ENCODE measurements at places on chromosomes 4 and X.

- DNase-seq, result no peak
Measured at GRCh38 chr4:66062921-66063320, 392.6 kb upstream of the EPHA5 start.

GRCh38 chr4:2804973-2805501, 12.2 kb downstream of the SH3BP2 start:
- DNase-seq, result no peak

DNA sequence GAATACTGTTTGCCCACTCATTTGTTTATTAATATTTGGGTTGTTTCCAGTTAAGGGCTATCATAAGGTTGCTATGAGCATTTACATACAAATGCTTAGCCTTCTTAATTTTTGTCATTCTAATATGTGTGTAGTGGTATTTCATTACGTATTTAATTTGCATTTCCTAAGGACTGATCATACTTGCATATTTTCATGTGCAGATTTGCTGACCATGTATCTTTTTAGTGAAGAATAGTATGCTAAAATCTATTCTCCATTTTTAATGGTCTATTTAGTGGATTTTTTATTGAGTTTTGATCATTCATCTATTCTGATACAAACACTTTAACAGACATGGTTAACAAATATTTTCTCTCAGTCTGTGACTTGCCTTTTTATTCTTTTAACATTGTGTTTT, 949.5 kb downstream of the RAB28 start:
- no peak for DNase-seq

DNA sequence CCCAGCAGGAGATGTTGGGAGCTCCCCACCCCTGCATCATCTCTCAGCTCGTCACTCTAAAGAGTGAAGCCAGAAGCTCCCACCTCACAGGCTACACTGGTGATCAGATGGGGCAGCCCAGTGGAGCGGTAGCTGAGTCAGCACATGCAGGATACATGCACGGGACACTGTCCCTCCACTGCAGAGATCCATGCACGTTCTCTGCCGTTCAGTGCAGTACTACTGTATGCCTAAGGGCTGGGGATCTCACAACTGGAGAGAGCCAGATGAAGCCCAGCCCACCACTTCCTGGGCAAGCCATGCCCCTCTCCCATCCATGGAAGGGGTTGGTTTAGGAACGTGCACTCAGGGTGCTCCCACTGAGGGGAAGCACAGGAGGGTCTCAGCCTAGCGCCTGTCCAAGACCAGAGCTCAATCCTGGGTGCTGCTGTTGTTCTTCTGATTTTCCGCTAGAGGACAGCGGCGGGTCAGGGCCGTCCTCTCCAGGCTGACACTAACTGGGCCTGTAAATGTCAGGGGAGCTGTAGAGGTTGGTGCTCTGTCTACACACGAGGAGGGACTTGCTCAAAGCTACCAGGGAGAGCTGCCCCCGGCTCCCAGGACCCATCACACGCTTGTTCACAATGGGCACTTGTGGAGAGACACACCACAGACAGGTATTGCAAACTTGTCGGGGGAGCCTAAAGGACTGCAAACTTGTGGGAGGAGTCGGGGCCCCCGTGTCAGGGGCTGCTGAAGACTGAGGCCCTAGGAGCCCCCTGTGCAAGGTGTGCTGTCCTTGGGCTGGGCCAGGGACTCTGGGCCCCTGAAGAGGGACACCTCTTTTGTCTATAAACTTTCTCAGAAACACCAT, 18.2 kb upstream of the ABLIM2 start:
- DNase-seq, result peak; percentile 13

DNA sequence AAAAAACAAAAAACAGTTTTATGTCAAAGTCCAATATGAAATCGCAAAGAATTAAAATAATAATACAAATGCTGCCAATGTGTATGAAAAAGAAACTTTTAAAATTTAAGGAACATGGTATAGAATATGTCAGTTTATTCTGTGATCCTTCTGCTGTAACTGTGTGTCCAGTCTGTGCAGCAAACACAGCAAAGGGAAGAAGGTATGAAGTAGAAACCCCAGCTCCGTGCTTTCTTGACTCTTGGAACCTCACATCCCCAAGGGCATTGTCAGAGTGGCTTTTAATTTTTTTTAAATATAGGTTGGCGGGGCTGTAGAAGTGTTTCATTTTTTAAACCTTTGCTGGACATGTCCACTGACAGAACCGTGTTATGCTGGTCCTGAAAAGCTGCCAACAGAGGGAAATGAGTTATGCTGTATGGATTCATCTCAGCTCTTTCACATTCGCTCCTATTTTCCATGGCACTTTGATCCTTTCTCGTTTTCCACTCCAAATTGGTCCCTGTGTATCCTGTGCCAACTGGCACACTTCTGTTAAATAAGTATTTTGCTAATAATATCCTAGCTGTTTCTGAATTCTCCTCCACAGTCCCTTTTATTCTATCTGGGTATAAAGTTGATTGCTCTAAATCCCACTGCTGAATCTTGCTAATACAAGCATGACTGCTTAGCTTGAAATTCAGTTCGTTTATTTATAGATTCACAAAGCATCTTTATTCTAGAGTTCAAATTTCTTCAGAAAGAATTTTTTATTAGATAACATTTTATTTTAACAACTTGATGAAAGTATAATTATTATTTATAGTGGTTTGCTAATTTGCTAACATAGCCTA, 127.0 kb upstream of the DDIT4L start:
- DNase-seq, result no peak

- no peak for DNase-seq
Measured at GRCh38 chrX:335758-336155, 17.2 kb upstream of the GTPBP6 start.

- no peak for DNase-seq
Measured at GRCh38 chr4:30930276-30930675, 210.1 kb downstream of the PCDH7 start.

GRCh38 chrX:72351606-72352334, 46.1 kb upstream of the CITED1 start:
- no peak for DNase-seq

DNA sequence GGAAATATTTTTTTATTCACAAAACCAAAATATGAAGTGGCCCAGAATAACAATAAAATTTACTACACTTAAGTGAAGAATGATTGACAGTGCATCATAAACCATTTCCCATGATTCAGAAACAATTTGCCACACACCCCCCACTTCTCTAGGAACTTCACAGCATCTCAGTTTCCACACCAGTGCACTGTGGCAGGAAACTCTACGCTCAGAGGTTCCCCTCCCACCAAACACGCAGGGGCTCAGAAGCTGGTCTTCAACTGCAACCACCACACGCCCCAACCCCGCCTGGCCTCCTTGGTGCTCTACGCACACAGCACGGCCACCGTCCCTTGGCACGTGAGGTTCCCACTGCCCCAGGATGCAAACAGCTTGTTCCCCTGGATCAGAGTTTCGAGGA, 63.7 kb downstream of the ZFYVE28 start:
- DNase-seq, result no peak

- no peak for DNase-seq
Measured at GRCh38 chrX:153521034-153521433, 3.6 kb downstream of the ATP2B3 start.

GRCh38 chrX:154038656-154039055, 19.0 kb upstream of the IRAK1 start:
- DNase-seq, result no peak

GRCh38 chr4:83230928-83231327, 53.7 kb downstream of the COQ2 start:
- DNase-seq, result no peak

- no peak for DNase-seq
Measured at GRCh38 chr4:150650751-150651150, 68.8 kb downstream of the MAB21L2 start.

GRCh38 chr4:142544039-142544438, 302.1 kb downstream of the INPP4B start:
- no peak for DNase-seq

DNA sequence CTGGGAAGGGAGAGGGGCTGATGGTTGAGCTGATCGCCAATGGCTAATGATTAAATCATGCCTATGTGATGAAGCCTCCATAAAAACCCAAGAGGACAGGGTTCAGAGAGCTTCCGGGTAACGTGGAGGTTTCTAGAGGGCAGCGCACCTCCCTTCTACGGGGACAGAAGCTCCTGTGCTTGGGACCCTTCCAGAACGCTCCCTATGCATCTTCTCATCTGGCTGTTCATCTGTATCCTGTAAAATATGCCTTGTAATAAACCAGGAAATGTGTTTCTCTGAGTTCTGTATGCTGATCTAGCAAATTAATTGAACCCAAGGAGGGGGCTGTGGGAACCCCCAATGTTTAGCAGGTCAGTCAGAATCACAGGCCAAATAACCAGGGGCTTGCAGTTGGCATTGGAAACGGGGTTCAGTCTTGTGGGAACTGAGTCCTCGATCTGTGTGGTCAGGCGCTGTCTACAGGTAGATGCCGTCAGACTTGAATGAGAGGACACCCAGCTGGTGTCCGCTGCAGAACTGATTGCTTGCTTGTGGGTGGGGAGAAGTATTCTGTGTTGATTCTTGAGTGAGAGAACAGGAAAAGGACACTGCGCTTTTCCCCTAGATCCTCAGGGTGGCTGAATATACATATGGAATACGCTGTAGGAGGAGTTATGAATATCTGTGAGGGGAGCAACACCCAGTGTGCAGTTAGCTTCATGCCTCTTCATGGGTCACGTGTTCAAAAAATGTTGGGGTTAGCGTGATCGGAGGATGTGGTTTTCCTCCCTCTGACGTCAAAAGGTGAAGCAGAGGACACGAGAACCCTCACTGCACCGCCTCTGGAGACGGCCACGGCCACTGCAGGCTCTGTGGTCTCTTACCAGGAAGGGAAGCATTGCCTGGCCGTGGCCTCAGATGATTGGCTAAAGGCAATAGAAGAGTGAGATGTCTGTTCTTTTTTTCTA, 29.2 kb downstream of the HTT-AS start:
- no peak for DNase-seq

DNA sequence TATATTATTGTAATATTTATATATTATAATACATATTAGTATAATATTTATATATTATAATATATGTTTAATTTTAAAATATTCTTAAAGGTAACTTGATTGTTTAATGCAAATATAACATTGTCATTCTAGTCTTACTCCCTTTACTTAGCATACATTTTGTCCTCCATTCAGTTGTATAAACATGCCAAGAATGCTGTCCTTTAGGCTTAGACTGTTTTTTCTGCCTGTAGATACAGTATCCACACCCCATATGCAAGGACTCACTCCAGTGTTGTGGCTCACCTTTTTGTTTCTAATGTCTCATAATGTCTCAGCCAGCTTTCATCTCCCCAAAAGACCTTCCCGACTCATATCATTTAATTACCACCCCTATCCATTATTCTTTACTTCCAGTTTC, 2110.0 kb downstream of the PCDH7 start:
- no peak for DNase-seq

DNA sequence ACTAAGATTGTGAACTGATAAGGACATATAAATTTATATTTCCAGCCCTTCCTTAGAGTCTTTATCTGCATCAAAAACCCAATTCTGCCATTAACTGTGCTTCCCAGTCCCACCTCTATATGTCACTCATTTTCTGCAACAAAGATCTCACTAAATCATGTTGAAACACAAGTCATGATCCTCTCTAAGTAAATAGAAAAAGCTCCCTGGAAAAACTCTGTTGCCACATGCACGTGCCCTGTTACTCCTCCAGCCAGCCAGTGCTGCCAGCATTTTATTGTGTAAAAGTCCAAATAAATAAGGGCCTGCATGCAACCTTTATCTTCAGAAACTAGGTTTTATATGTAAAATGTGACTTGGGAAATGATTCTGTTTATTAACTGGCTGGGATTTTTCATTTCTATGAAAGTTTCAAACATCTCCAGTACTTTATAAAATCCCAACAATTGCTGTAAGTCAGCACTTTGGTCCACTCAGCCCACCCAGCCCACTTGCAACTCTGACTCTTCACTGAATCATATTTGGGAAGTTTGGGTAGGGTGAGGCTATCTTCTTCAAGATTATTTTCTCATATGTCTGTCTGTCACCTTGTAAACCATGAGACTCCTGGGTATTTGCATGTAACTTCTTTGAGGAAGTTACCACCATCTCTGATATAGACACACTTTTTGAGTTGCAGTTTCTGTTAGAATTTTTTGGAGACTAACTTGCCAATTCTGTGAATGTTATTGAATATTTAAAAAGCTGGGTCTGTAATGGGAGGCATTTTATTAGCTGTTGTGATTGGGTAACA, 40.0 kb upstream of the SMARCA5 start:
- no peak for DNase-seq

DNA sequence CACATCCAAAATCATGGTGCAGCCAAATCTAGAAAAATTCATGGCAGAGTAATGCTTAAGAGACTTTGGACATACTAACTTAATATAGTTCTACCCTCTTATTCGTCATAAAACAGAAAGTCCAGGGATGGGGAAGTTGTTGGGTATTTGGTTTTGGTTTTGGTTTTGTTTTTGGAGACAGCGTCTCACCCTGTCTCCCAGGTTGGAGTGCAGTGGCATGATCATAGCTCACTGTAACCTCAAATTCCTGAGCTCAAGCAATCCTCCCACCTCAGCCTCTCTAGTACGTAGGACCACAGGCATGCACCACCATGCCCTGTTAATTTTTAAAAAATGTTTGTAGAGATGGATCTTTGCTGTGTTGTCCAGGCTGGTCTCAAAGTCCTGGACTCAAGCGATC, 271.8 kb upstream of the TENM3 start:
- no peak for DNase-seq

DNA sequence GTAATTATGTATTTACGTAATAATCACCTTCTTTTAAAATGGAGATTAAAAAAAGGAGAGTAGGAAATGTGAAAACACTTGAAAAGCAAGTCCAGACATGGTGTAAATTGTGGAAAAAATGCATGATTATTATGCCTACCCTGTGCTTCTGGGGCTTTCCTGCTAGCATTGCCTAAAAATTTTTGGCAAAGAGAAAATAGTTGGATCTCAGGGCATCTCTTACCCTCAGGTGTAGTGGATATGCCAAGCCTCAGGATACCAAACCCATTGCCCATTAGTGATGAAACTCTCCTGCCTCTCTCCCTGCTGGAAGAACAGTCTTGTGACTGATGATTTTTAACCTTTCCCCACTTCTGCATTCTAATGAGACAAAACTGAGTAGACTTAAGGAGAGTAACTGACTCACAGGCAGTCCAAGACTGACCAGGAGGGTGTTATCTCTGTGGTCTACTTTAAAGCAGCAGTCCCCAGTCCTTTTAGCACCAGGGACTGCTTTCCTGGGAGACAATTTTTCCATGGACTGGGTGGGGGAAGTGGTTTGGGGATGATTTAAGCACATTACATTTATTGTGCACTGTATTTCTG, 174.6 kb downstream of the ZNF330 start:
- no peak for DNase-seq

- no peak for DNase-seq
Measured at GRCh38 chr4:174580597-174580996, 58.3 kb upstream of the HPGD start.

GRCh38 chr4:80361329-80361900, 25.9 kb downstream of the CFAP299 start:
- peak; percentile 36 for DNase-seq

DNA sequence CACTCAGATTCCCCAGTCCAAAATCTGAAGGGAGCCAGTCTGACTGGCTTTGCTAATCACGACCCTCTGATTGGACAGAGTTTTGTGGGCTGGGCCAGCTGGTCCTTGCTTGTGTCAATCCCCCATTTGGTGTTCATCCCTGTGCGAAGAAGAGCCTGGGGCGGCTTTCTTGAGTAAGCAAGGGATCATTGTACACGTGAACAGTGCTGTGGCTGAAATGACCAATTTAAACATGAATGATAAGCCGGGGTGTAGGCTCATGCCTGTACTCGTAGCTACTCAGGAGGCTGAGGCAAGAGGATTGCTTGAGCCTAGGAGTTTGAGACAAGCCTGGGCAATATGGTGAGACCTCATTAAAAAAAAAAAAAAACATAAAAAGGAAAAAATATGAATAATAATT, 379.1 kb downstream of the RAPGEF2 start:
- no peak for DNase-seq

All from NCI-H1436 (cell line).